ENCODE measurements at places on chromosomes 2 and 18. TPM values are rescaled to one million over a fixed set of nuclear protein-coding genes. Genes with fewer than 3 reads are reported as not detected.
A peak's percentile ranks its signal among the peaks of the same experiment; 100 is the strongest.

DNA sequence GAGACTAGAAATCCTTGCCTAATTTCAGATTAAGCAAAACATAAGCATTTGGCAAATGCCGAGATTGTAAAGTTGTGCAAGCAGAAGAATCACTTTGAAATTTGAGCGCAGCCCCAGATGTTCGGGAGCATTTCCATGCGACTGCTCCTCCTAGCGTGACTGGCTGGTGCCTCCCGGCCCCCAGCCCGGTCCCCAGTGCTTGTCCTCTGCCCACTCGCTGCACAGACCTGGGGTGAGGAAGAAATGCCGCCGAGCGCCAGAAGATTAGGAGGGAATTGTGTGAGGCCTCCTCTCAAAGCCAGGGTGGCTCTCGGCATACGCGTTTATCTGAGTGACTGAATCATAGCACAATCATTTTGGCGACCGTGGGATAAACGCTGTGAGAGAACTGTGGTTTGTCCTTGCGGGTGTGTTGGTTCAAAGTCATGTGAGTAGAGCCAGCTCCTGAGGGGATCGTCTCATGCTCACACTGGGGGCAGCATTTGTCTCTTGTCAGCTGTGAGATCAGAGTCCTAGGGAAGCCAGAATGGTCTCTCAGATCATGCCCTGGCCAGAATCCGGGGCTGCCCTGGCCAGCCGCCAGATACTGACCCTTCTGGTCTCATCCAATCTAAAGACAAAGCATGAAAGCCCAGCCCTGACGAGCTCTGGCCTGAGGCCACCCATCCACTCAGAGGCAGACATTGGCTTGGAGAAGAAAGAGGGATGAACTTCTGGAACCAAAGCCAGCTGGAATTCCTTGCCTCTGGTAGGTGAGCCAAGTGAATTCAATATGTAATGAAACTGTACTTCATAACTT lies 189.3 kb downstream of the SH3RF3 start:
- no peaks in the 10 kb centered on the region for H3K4me1 ChIP-seq
- peak; percentile 69 for DNase-seq
- H3K36me3 ChIP-seq = no peaks in the 10 kb centered on the region

- no peaks in the 10 kb centered on the region for H3K27me3 ChIP-seq
- H3K4me3 ChIP-seq = no peak overlapping the region
- H3K27ac ChIP-seq = no peak overlapping the region
- no peaks in the 10 kb centered on the region for H3K36me3 ChIP-seq
These were observed 58.5 kb downstream of the MAIP1 start for GRCh38 chr2:200013906-200014305.

TMSB10 gene
- 2,226 TPM for total RNA-seq

- H3K36me3 ChIP-seq = no peaks in the 10 kb centered on the region
- no peaks in the 10 kb centered on the region for H3K27me3 ChIP-seq
- no peak overlapping the region for H3K4me3 ChIP-seq
These were observed 3.6 kb downstream of the CRYGB start for GRCh38 chr2:208142240-208142924.

GRCh38 chr2:54470266-54470938 lies 14.3 kb downstream of the SPTBN1 start:
- no peak overlapping the region for H3K27ac ChIP-seq
- no peaks in the 10 kb centered on the region for H3K36me3 ChIP-seq
- no peak for DNase-seq
- no peak overlapping the region for H3K4me3 ChIP-seq
- no peaks in the 10 kb centered on the region for H3K27me3 ChIP-seq

GRCh38 chr2:3025984-3026383 lies 351.6 kb downstream of the EIPR1 start:
- no peaks in the 10 kb centered on the region for H3K36me3 ChIP-seq
- H3K4me3 ChIP-seq = no peak overlapping the region
- H3K27me3 ChIP-seq = no peaks in the 10 kb centered on the region
- DNase-seq = no peak
- no peaks in the 10 kb centered on the region for H3K4me1 ChIP-seq

- no peak for DNase-seq
- H3K4me1 ChIP-seq = no peaks in the 10 kb centered on the region
- no peak overlapping the region for H3K27ac ChIP-seq
- H3K4me3 ChIP-seq = no peak overlapping the region
- H3K27me3 ChIP-seq = no peaks in the 10 kb centered on the region
- no peaks in the 10 kb centered on the region for H3K36me3 ChIP-seq
These were observed 218.8 kb upstream of the ZEB2 start for GRCh38 chr2:144738749-144739148.

DNA sequence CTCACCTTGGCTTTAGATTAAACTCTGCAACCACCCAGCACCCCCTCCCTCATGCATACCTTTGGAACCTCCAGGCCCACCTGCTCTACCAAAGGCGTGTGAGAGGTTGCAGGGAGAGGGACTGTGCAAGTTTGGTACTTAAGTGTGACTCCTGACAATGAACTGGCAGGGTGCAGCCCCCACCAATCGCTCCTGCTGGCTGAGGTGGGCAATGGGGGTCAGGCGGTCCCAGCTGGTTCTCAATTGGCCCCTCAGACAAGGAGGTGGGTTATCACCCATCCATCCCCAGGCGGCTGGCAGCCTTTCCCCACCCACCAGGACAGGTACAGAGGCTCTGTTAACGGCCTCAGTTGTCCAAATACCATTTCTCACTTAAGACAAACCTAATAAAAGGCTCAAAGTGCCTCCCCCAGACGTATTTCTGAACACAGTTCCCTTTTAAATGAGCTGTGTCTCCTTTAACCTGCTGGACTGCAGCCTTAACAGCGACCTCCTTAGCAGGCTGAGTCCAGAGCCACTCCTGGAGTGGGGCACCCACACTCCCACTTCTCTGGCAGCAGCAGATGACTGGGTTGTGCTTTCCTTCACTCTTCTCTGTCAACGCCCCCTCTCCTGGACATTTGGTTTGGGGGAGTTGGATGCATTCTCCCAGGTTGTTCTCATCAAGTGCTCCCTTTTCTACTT lies 169.2 kb upstream of the SMAD2 start:
- no peak overlapping the region for H3K27ac ChIP-seq
- H3K27me3 ChIP-seq = no peaks in the 10 kb centered on the region
- H3K4me3 ChIP-seq = no peak overlapping the region
- no peak for DNase-seq
- no peaks in the 10 kb centered on the region for H3K4me1 ChIP-seq

LBH gene
- total RNA-seq = 8.7 TPM

DNA sequence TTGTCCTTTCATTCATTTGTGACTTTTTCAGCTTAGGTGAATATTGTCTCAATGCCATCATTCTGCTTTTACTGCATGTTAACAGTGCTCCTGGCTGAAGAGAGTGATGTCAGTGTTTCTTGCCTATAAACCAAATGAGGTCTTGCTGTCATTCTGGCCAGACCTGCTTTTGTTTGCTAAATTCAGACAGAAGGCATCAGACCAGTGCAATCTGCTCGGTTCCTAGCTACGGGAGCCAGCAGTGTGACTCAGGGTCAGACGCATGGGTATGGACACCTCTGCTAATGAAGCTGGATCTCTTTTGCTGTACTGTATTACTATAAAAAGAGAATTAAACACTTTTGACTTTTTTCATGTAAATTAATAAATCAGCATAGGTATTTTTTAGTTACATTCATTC lies 178.9 kb downstream of the TMEM182 start:
- H3K4me3 ChIP-seq = no peak overlapping the region
- H3K36me3 ChIP-seq = no peaks in the 10 kb centered on the region
- no peak for DNase-seq
- no peak overlapping the region for H3K27ac ChIP-seq

DNA sequence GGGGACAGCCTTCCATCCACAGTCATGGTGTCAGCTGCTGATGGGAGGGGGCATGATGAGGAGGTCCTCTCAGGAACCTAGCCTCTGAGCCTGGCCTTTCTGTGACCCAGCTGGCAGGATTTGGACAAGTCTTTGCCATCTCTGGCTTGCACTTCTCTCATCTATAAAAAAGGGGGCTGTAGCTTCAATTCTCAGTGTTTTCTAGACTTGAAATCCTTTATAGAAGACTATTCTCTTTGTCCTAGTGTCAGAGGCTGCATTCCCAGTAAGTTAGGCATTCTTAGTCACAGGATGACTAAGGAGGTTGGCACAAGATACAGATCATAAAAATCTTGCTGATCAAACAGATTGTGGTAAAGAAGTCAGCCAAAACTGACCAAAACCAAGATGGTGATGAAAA lies 958.5 kb downstream of the CNTNAP5 start:
- no peak overlapping the region for H3K27ac ChIP-seq
- no peaks in the 10 kb centered on the region for H3K4me1 ChIP-seq
- H3K4me3 ChIP-seq = no peak overlapping the region

- no peak overlapping the region for H3K4me3 ChIP-seq
- no peaks in the 10 kb centered on the region for H3K4me1 ChIP-seq
- no peak for DNase-seq
- H3K27me3 ChIP-seq = no peaks in the 10 kb centered on the region
- no peak overlapping the region for H3K27ac ChIP-seq
These were observed 40.7 kb upstream of the RAB27B start for GRCh38 chr18:54787616-54788015.

ZNF521 gene
- 3.8 TPM for total RNA-seq

TIGD1 gene
- 4.4 TPM for total RNA-seq

DNA sequence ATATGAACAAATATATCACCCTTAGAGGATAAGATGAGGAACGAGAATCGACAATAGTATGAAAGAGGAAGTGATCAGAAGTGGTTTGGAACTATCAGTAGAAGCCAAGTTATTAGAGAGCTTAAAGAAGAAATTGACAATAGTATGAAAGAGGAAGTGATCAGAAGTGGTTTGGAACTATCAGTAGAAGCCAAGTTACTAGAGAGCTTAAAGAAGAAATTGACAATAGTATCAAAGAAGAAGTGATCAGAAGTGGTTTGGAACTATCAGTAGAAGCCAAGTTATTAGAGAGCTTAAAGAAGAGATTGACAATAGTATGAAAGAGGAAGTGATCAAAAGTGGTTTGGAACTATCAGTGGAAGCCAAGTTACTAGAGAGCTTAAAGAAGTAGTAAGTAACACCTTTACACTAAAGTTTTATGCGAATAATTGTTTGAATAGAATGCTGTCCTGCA lies 175.5 kb downstream of the ZNF407 start:
- no peak for DNase-seq
- no peak overlapping the region for H3K27ac ChIP-seq
- no peaks in the 10 kb centered on the region for H3K36me3 ChIP-seq
- H3K4me3 ChIP-seq = no peak overlapping the region

SIX3 gene
- not detected for total RNA-seq

DNA sequence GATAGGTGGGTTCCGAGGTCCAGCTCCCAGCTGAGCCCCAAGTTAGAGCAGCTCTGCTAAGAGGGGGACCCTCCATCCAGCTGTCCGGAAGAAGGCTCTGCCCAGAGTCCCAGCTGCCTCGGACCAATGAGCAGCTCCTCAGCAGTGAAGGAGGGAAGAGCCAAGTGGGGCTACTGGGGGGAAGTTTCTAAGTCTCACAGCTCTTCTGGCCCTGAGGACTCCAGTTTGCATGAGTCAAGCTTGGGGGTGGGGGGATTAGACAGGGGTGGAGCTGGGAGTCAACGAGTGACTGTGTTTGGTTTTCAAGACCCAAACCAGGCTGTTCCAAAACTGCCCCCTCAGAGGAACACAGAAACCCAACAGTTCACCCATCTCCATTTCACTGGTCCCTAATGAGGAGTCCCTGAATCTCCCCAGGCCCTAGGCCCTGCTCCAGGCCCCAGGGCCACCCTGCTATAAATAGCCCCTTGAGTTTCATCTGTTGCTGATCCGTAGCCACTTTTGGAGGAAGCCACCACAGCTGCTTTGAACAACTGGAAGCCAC lies 100.9 kb downstream of the TNS1 start:
- no peaks in the 10 kb centered on the region for H3K27me3 ChIP-seq
- no peak overlapping the region for H3K4me3 ChIP-seq
- no peak for DNase-seq
- H3K36me3 ChIP-seq = no peaks in the 10 kb centered on the region

GKN1 gene
- not detected for total RNA-seq

EGR4 gene
- not detected for total RNA-seq

TEKT4 gene
- not detected for total RNA-seq

- no peaks in the 10 kb centered on the region for H3K36me3 ChIP-seq
- H3K4me1 ChIP-seq = no peaks in the 10 kb centered on the region
- H3K4me3 ChIP-seq = no peak overlapping the region
- DNase-seq = no peak
These were observed 16.2 kb downstream of the INPP4A start for GRCh38 chr2:98460573-98461497.

PSD4 gene
- total RNA-seq = 50.6 TPM

DNA sequence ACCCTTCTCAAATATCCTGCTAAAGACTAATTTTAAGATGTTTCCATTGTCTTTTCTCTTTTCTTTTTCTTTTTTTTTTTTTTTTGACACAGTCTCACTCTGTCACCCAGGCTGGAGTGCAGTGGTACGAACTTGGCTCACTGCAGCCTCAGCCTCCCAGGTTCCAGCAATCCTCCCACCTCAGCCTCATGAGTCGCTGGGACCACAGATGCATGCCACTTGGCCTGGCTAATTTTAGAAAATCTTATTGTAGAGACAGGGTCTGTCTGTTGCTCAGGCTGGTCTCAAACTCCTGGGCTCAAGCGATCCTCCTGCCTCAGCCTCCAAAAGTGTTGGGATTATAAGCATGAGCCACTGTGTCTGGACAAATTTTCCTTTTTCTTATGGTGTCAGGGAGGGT lies 167.5 kb downstream of the MCFD2 start:
- H3K36me3 ChIP-seq = no peaks in the 10 kb centered on the region
- H3K4me1 ChIP-seq = no peaks in the 10 kb centered on the region
- H3K27ac ChIP-seq = no peak overlapping the region
- DNase-seq = no peak
- no peaks in the 10 kb centered on the region for H3K27me3 ChIP-seq
- no peak overlapping the region for H3K4me3 ChIP-seq

NPHP1 gene
- 0.40 TPM for total RNA-seq

DNA sequence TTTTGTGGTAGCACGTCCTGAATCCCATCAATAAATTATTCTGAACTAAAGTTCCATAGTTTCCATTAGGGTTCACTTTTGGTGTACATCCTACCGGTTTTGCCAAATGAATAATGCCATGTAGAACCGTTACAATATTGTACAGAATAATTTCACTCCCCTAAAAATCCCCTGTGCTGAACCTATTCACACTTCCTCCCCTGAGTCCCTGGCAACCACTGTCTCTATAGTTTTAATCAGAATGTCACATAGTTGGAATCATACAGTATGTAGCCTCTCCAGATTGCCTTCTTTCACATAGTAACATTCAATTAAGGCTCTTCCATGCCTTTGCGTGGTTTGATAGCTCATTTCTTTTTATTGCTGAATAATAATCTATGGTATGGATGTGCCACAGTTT lies 9.6 kb upstream of the CASP8 start:
- H3K4me3 ChIP-seq = no peak overlapping the region
- no peak for DNase-seq
- no peaks in the 10 kb centered on the region for H3K27me3 ChIP-seq
- no peaks in the 10 kb centered on the region for H3K36me3 ChIP-seq

ZEB2 gene
- total RNA-seq = 17.4 TPM

DNA sequence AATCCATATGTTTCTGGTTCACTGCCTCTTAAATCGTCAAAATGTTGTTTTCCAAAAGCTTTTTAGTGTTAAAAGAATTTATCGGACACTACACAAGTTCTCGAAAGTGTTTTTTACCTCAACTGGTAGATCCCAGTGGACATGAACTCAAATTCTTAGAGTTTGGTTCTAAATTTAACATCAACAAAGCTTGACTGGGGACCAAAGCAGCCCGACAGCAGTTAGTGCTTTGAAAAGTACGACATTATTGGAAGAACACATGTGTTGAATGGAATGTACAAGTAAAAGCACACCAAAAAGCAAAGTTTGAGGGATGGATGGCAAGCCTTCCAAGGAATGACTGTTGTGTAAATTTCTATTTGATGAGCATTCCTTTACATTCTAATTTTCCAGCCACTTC lies 803.9 kb upstream of the POU3F3 start:
- H3K27ac ChIP-seq = no peak overlapping the region
- H3K4me3 ChIP-seq = no peak overlapping the region
- H3K4me1 ChIP-seq = no peaks in the 10 kb centered on the region
- H3K36me3 ChIP-seq = no peaks in the 10 kb centered on the region
- no peak for DNase-seq

All from colonic mucosa (tissue), 4 donors.